ENCODE measurements at places on chromosomes 7 and 10.

GRCh38 chr10:7374795-7375194 is 36.0 kb downstream of the SFMBT2 start:
- DNase-seq, result no peak

GRCh38 chr10:102096449-102096848 is 23.7 kb downstream of the LDB1 start:
- DNase-seq, result no peak

GRCh38 chr10:15370856-15371701 is at the start of gene FAM171A1:
FAM171A1 (minus strand) TSS chr10:15371289; CDS start chr10:15371052, 237 bp downstream.
- peak; percentile 48 for DNase-seq

- DNase-seq, result no peak
Measured at GRCh38 chr7:101420436-101420835, 57.8 kb downstream of the COL26A1 start.

DNA sequence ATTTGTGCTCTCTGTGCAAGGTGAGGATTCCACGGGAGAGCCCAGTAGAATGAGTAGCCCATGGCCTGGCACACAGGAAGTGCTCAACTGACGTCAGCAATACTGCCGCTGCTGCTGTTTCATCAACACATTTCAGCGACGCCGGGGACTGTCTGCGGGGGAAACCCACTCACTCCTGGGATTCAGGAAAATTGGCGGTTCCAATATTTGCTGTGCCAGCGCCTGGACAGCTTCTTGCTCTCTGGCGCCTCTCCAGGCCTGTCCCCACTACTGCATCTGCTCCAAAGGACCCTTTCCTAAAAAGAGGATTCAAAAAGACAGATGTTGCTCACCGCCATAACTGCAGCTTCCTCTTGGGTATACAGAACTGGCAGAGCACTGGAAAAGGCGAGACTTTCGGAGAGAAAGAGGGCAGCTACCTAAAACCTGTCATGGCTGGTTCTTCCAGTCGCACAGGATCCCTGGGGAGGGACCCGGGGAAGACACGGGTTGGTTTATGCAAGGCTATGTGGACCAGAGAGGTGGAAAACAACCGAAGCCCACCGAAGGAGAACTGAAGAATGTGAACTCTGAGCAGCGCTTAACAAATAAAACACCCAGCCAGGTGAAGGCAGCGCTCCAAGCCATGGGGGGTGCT is 39.7 kb upstream of the ENO4 start:
- peak; percentile 72 for DNase-seq
